ENCODE measurements at places on chromosomes 16 and 17. TPM values are rescaled to one million over a fixed set of nuclear protein-coding genes. Genes with fewer than 3 reads are reported as not detected.

- H3K27ac ChIP-seq, result no peak overlapping the region
- peaks cover 3% of the 10 kb centered on the region for H3K27me3 ChIP-seq
- H3K4me1 ChIP-seq, result no peaks in the 10 kb centered on the region
- H3K4me3 ChIP-seq, result no peak overlapping the region
- DNase-seq, result no peak
- H3K36me3 ChIP-seq, result no peaks in the 10 kb centered on the region
Measured at GRCh38 chr16:66262253-66263167, 104.0 kb upstream of the CDH5 start.

GRCh38 chr16:7378024-7378695, 45.5 kb downstream of the RBFOX1 start:
- H3K36me3 ChIP-seq, result no peaks in the 10 kb centered on the region
- H3K27ac ChIP-seq, result no peak overlapping the region
- no peak for DNase-seq

DNA sequence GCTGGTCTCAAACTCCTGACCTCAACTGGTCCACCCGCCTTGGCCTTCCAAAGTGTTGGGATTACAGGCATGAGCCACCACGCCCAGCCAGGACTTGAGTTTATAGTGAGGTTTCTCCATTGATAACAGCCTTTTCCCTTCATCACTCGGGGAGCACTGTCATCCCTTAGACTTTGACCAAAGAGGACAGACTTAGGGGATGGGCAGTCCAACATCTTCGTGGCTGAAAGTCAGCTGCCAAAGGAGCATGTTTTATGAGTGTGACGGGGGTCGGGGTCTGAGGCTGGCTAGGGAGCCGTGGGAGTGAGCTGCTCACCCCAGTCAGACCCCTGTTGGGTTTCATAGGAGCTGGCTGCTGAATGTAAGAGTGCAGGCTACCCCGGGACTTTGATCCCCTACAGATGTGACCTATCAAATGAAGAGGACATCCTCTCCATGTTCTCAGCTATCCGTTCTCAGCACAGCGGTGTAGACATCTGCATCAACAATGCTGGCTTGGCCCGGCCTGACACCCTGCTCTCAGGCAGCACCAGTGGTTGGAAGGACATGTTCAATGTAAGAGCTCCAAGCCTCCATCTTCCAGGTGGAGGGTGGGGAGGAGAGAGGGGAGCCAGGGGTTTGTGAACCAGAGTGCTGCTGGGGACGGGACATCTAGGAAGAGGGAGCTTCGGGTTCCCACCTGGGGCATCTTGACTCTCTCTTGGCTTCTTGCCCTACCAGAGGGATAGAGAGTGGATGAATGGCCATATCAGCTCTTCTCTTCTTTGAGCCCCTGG, 3.1 kb downstream of the DHRS11 start:
- H3K4me1 ChIP-seq, result peaks cover 7% of the 10 kb centered on the region
- H3K4me3 ChIP-seq, result no peak overlapping the region
- no peak for DNase-seq
- no peaks in the 10 kb centered on the region for H3K36me3 ChIP-seq
- H3K27ac ChIP-seq, result no peak overlapping the region
- no peaks in the 10 kb centered on the region for H3K27me3 ChIP-seq

GRCh38 chr16:15523092-15523541, 88.7 kb downstream of the BMERB1 start:
- no peak overlapping the region for H3K4me3 ChIP-seq
- H3K36me3 ChIP-seq, result no peaks in the 10 kb centered on the region
- DNase-seq, result no peak
- H3K27me3 ChIP-seq, result no peaks in the 10 kb centered on the region

DNA sequence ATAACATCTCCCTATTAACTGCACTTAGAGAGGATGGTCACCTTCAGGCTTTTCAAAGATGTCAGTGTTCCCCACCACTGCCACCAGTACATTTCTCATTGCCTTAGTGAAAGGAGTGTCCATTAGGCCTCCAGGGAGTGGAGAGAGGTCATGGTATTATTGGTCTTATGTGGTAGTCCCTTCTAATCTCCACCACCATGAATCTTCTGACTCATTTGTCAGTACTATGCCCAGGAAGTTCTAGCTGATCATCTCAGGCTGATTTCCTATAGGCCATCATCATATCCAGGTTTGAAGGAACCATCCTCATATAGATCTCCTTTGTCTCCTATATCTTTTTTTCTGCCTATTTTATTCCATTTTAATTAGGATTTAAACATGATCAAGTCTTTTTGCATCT, 221.5 kb downstream of the CYB561 start:
- no peaks in the 10 kb centered on the region for H3K27me3 ChIP-seq
- no peak overlapping the region for H3K27ac ChIP-seq
- no peak for DNase-seq
- H3K4me3 ChIP-seq, result no peak overlapping the region
- H3K4me1 ChIP-seq, result no peaks in the 10 kb centered on the region

DNA sequence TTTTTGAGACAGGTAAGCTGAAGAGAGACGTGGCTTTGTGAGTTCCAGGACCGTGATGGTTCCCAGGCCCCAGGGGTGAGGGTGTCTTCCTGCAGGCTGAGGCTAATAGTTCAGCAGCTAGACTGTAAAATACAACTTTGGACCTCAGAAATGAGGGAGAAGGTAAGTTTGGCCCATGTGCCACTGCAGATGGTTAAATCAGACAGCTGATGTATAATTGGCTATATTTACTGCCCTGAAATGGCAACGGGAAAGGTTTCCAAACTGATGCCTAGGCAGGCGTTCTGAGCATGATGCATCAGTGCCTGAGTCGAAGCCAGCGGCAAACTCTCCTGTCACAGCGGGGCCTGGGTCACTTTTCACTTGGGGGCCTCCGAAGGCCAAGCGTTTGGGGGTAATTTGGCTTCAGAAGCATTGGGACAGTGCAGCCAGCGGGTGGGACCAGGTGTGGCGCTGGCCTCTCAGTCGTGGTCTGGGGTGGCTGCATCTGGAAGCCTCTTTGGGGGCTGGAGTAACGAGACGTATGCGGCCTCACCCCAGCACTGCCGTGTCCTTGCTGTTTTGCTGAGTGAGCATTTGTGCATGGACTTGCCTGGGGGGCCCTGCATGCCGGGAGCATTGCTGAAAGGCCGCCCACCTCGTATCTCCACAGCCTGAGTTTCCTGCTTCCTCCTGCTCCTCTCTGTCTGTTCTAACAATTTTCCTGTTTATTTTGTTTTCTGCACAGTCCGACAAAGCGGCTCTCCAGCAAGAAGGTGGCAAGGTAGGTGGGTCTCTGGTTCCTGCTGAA, 31.2 kb upstream of the CAPN15 start:
- no peaks in the 10 kb centered on the region for H3K27me3 ChIP-seq
- peak; percentile 26 for DNase-seq
- no peaks in the 10 kb centered on the region for H3K36me3 ChIP-seq
- no peak overlapping the region for H3K27ac ChIP-seq

- peaks cover 46% of the 10 kb centered on the region for H3K27me3 ChIP-seq
- H3K4me3 ChIP-seq, result no peak overlapping the region
Measured at GRCh38 chr17:49480836-49481615, 14.1 kb upstream of the NGFR start.

Gene KRTAP1-1
- not detected for total RNA-seq

GRCh38 chr17:885971-886571, 93.5 kb downstream of the NXN start:
- H3K4me1 ChIP-seq, result peaks cover 6% of the 10 kb centered on the region
- no peaks in the 10 kb centered on the region for H3K36me3 ChIP-seq
- H3K27ac ChIP-seq, result no peak overlapping the region
- DNase-seq, result no peak
- no peaks in the 10 kb centered on the region for H3K27me3 ChIP-seq

DNA sequence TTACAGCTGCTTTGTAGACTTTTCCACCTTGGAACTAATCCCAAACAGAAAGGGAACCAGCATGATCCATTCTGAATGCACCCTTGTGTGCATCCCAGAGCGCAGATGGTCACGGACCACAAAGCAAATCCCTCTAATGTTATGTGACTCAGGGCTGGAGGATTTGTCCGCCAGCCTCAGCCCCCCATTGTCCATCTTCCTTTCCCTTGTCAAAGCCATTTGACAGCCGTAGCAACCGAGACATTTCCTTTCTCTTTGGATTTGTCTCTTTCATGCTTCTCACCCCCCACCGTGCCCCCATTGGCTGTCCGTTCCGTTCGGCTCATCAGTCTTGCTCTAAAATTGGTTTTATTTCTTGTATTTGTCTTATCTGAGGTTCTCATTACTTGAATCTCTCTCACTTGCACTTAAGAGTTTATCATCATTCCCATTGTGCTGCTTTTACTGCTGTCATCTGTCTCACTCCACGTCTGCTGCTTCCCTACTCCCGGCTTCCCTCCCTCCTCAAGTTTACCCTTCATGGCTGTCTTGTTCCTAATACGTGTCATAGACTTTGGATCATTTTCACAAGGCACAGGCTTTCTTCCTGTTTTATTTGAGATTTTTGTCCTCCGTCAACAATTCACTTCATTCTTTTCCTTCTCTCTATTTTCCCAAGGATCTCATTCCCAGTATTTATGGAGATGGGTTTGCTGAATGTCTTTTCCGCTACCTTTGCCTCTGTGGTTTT, 163.4 kb upstream of the ERCC4 start:
- no peak for DNase-seq
- H3K4me3 ChIP-seq, result no peak overlapping the region

DNA sequence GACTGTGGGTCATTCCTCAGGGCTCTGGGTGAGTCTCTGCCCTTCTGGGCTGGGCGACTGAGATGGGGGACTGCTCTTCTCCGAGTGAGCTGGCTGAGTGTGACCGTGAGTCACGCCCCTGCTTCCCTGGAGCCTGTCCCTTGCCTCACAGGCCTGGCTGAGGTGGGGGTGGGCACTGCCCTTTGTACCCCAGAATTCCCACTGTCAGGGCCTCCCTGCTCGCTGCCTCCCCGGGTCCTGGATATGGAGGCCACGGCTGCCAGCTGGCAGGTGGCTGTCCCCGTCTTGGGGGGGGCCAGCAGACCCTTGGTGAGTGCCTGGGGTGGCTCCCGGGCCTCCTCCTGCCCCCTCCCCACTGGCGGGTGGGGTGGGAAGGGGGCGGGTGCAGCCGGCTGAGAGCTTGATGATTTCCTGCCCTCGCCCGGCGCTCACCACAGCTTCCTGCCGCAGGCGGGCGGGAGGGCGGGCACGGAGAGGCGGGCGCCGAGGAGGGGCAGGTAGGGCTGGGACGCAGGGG, at the start of gene LAT:
Gene LAT (plus strand): TSS at position 434 of the 517 bp plus-strand sequence. CDS start 366 bp downstream, outside the sequence.
- no peak within 1 kb of the TSS for H3K27ac ChIP-seq
- H3K4me3 ChIP-seq, result no peak within 1 kb of the TSS
- peaks cover 28% of the 10 kb centered on the region for H3K36me3 ChIP-seq
- H3K27me3 ChIP-seq, result no peaks in the 10 kb centered on the region
- DNase-seq, result no peak
- no peaks in the 10 kb centered on the region for H3K4me1 ChIP-seq

- H3K27ac ChIP-seq, result no peak overlapping the region
- no peak for DNase-seq
- H3K4me1 ChIP-seq, result no peaks in the 10 kb centered on the region
- H3K27me3 ChIP-seq, result no peaks in the 10 kb centered on the region
Measured at GRCh38 chr17:47209499-47209898, 351 bp downstream of the MYL4 start.

DNA sequence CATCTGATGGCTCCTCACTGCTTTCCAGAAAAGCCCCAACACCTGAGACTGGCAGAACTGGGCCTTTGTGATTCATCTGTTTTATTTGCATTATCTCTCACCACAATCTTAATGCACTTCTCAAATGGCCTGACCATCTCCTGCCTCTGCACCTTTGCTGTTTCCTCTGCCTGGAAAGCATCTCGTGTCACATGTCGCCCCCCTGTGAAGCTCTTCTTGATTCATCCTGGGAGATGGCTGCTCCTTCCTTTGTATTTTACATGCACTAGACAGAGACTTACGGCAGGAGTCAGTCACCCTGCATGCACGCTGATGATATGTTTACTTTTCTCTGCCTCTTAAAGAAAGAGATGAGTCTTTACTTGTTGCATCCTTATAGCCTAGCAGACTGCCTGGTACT, 30.0 kb downstream of the HNF1B start:
- H3K27me3 ChIP-seq, result peaks cover 23% of the 10 kb centered on the region
- DNase-seq, result no peak
- no peak overlapping the region for H3K27ac ChIP-seq
- no peaks in the 10 kb centered on the region for H3K36me3 ChIP-seq

DNA sequence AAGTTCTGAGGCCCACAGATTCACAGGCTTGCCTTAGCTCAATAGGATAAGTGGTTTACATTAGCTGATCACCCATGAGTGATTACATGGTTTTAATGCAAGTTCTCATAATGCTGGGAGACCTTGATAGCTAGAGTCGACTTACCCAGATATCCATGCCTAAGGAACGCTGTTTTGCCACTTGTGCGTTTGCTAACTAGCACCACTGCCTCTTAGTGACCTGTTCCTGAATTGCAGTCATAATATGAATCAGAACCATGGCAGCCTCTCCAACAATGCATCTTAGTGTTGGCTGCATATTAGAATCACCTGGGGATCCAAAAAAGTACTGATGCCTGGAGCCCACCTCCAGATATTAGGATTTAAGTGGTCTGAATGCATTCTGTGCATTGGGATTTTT, 251.1 kb upstream of the CDH5 start:
- no peaks in the 10 kb centered on the region for H3K4me1 ChIP-seq
- H3K36me3 ChIP-seq, result no peaks in the 10 kb centered on the region
- DNase-seq, result no peak
- no peaks in the 10 kb centered on the region for H3K27me3 ChIP-seq

Gene SMTNL2
- not detected for total RNA-seq

GRCh38 chr17:41377546-41377945, 4.6 kb downstream of the KRT34 start:
- no peak overlapping the region for H3K4me3 ChIP-seq
- no peak overlapping the region for H3K27ac ChIP-seq
- no peaks in the 10 kb centered on the region for H3K4me1 ChIP-seq
- H3K36me3 ChIP-seq, result no peaks in the 10 kb centered on the region

- peak; percentile 18 for DNase-seq
- peaks cover 48% of the 10 kb centered on the region for H3K27me3 ChIP-seq
- H3K27ac ChIP-seq, result no peak overlapping the region
Measured at GRCh38 chr16:56673921-56674320, 4.3 kb downstream of the MT1H start.

Gene VMO1
- not detected for total RNA-seq

DNA sequence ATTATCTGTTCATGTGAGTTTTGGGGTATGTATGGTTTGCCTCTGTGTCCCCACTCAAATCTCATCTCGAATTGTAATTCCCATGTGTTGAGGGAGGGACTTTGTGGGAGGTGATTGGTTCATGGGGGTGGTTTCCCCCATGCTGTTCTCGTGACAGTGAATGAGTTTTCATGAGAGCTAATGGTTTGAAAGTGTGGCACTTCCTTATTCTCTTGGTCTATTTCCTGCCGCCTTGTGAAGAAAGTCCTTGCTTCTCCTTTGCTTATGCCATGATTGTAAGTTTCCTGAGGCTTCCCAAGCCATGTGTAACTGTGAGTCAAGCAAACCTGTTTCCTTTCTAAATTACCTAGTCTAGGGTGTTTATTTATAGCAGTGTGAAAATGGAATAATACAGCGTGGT, 128.1 kb upstream of the HS3ST4 start:
- H3K4me3 ChIP-seq, result no peak overlapping the region
- H3K27me3 ChIP-seq, result no peaks in the 10 kb centered on the region
- no peak for DNase-seq
